ENCODE measurements at places on chromosomes 6 and 20. TPM values are rescaled to one million over a fixed set of nuclear protein-coding genes. Genes with fewer than 3 reads are reported as not detected.

The NCR2 gene
- total RNA-seq = not detected

DNA sequence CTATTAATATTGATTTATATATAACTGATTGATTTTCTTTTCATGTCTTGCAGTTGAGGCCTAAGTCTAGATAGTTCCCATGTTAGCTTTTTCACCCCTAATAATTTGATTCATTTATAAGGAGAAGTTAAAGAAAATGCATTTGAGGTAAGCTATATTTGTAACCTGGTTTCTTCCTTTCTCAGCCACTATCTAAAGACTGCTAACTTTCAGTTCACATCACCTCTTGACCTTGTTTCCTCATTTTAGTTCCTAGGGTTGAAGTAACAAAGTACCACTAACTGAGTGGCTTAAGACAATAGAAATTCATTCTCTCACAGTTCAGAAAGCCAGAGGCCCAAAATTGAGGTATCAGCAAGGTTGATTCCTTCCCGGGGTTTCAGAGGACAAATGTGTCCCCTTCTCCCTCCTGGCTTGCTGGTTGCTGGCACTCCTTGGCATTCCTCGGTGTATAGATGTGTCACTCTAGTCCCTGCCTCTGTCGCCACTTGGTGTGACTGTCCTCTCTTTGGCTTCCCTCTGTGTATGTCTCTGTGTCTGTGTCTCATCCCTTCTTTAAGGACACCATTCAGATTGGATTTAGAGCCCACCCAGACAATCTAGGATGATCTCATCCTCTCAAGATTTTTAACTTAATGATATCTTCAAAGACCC is 55.9 kb upstream of the C20orf144 start:
- H3K27me3 ChIP-seq = no peaks in the 10 kb centered on the region
- no peaks in the 10 kb centered on the region for H3K36me3 ChIP-seq
- H3K4me3 ChIP-seq = no peak overlapping the region
- H3K4me1 ChIP-seq = no peaks in the 10 kb centered on the region
- DNase-seq = no peak
- no peak overlapping the region for H3K27ac ChIP-seq

- H3K4me3 ChIP-seq = no peak overlapping the region
- H3K4me1 ChIP-seq = peaks cover 5% of the 10 kb centered on the region
- no peak for DNase-seq
- no peaks in the 10 kb centered on the region for H3K36me3 ChIP-seq
These were observed 70.8 kb upstream of the SLC22A23 start for GRCh38 chr6:3527651-3527977.

The DPPA5 gene
- total RNA-seq = not detected

The PTCRA gene
- total RNA-seq = not detected

DNA sequence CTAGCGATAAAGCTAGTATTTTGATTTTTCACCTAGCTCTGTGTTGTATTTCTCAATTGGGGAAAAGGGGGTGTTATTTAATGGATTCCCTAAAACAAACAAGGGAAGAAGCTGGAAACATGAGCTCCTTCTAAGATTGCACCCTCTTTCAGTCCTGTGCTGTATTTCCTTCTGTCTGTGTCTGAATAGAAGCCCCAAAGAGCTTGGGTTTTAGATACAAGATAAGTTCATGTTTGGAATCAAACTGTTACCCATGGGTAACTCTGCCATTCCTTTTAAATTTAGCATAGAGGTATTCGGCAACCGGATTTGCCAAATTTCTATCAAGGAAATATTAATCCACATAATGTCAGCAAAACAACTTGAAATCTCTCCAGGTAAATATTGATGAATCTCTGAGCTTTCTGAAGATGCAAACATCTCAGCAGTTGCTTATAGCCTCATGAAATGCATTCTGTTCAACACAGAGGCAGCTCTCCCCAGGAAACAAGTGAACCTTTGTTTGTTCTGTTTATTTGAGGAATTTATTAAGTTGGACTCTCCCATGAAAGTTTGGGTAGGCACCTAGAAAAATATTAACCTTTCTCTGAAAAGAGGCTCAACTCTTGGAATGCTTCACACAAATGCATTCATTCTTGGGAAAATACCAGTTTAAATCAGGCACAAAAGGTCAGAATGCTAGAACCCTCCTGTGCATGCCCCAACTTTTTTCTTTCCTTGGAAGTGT is 9.9 kb upstream of the SCGN start:
- H3K27ac ChIP-seq = no peak overlapping the region
- H3K4me1 ChIP-seq = no peaks in the 10 kb centered on the region
- DNase-seq = no peak
- no peaks in the 10 kb centered on the region for H3K36me3 ChIP-seq
- no peaks in the 10 kb centered on the region for H3K27me3 ChIP-seq
- H3K4me3 ChIP-seq = no peak overlapping the region

DNA sequence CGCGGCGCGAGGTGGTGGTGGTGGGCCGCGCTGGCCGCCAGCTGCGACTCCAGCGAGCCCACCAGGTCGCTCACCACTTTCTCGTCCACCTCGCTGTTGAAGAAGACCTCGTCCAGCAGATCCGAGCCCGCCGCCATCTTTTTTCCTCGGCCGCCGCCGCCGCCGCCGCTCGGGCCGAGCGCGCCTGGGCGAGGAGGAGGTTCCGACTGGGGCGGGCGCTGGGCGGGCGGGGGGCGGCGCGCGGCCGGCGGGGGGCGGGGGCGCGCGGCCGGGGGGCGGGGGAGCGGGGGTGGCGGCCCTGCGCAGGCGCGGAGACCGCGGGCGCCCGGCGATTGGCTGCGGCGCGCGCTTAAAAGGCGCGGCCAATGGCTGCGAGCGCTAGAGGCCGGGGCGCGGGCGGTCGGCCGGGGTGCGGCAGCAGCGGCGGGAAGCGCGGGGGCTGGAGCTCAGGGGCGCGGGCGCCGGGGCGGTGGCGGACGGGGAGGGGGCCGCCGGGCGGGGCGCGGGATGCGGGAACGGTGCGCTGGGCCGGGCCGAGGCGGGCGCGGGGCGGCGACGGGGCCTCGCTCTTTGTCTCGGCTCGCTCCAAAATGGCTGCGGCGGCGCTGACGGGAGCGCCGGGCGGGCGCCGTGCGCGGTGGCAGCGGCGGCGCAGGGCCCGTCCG is at the start of gene TAF4:
TSS of gene TAF4 (minus strand) at position 208 of the 665 bp plus-strand sequence. CDS start at position 137, 71 bp downstream.
- H3K4me3 ChIP-seq = peak within 1 kb of the TSS; percentile 90
- H3K4me1 ChIP-seq = no peaks in the 10 kb centered on the region
- peak; percentile 93 for DNase-seq
- no peaks in the 10 kb centered on the region for H3K27me3 ChIP-seq

GRCh38 chr20:23327617-23328333 is 22.8 kb upstream of the NXT1 start:
- no peak overlapping the region for H3K27ac ChIP-seq
- H3K36me3 ChIP-seq = no peaks in the 10 kb centered on the region
- no peaks in the 10 kb centered on the region for H3K4me1 ChIP-seq
- H3K27me3 ChIP-seq = no peaks in the 10 kb centered on the region

DNA sequence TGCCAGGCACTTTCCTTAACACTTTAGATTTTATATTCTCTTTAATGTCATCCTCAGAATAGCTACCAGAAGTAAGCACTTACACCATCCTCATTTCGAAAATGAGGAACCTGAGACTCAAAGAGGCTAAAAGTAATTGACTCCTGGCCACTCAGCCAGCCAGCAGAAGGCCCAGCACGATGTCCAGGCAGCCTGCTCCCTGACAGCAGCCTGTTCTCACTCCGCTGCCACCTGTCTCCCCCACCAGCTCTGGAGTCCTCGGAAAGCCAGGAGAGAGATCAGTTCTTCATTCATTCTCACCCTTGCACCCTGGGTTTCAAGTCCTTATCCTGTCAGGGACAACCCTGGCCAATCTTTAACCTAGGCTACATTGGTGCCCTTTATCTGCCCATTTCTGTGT is 174.0 kb downstream of the SASH1 start:
- no peak overlapping the region for H3K4me3 ChIP-seq
- peaks cover 2% of the 10 kb centered on the region for H3K4me1 ChIP-seq
- H3K27me3 ChIP-seq = no peaks in the 10 kb centered on the region
- H3K36me3 ChIP-seq = no peaks in the 10 kb centered on the region
- DNase-seq = no peak

The MTFR2 gene
- 0.60 TPM for total RNA-seq

DNA sequence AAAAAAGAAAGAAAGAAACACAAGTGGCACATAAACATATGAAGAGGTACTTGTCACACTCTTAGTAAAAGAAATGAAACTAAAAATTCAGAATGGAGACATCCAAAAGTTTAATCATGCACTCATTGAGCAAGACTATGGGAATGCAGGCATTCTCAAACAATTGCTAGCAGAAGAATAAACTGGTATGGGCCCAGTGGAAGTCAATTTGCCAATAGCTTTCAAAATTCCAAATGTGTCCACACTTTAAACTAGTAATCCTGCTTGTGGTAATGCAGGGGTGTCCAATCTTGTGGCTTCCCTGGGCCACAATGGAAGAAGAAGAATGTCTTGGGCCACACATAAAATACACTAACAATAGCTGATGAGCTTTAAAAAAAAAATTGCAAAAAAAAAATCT is 97.4 kb downstream of the EPB41L2 start:
- no peaks in the 10 kb centered on the region for H3K36me3 ChIP-seq
- H3K27me3 ChIP-seq = no peaks in the 10 kb centered on the region
- no peak overlapping the region for H3K4me3 ChIP-seq

- no peaks in the 10 kb centered on the region for H3K36me3 ChIP-seq
- peak; percentile 71 for DNase-seq
- H3K27ac ChIP-seq = no peak overlapping the region
- peak overlapping the region; percentile 33 for H3K4me3 ChIP-seq
These were observed 187.4 kb upstream of the PROKR2 start for GRCh38 chr20:5504061-5504739.

The SEMG1 gene
- not detected for total RNA-seq

- no peak overlapping the region for H3K4me3 ChIP-seq
- H3K27me3 ChIP-seq = no peaks in the 10 kb centered on the region
- peak; percentile 53 for DNase-seq
- H3K4me1 ChIP-seq = no peaks in the 10 kb centered on the region
- H3K36me3 ChIP-seq = peaks cover 3% of the 10 kb centered on the region
These were observed 154.5 kb upstream of the SCGN start for GRCh38 chr6:25497383-25498040.

The DOK5 gene
- 9.1 TPM for total RNA-seq

DNA sequence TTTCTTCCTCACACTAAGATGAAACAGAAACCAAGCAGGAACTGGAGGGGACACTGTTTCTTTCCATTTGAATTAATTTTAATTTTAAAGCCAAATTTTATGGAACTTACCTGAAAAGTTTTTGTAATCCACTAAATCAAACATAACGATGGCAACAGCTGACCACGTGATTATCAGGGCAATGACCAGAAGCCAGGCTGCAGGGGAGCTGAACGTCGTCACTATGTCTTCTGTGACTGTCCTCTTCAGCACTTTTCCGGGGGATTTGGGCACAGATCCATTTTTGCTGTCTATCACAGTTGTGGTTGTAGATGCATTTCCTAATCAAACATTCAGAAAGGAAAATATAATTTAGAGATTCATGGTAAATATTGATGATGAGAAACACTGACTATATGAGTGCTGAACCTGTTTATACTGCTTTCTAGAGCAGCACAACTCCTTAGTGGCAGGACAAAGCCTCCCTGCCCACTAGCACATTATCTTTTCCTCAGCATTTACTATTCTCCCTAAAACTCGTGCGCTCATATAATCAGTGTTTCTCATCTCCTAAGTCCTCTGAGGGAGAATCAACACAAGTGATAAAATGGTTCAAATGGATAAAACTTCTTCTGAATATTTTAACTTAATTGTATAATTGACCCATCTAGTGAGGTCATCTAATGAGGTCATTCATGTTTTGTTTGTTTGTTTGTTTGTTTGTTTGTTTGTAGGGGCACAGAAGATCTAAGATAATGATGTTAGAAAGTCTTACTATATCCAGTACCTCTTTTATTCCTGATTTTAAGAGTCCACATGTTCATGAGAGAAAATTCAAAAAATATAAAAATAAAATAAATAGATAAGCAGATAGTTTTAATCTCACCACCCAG is 65.7 kb downstream of the TRDN start:
- no peaks in the 10 kb centered on the region for H3K4me1 ChIP-seq
- DNase-seq = no peak
- H3K27me3 ChIP-seq = no peaks in the 10 kb centered on the region

The C20orf141 gene
- not detected for total RNA-seq

DNA sequence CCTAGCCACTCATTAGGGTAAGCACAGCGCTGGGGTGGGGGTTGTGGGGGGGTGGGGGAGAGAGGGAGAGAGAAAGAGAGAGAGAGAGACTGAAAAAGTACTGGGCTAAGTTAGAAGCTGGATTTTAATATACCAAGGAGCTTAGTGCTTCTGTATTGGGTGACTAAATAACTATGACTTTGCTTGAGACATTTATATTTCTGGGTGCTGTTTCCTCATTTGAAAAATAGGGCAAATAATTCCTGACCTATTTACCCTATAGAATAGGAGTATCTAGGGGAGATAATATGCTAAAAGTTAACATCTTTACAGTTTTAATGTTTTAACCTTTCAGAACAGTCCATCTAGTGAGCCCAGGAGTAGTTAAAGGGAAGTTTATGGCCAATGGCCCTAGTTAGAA is 7.7 kb downstream of the NKAIN2 start:
- H3K4me1 ChIP-seq = no peaks in the 10 kb centered on the region
- no peak for DNase-seq
- peaks cover 2% of the 10 kb centered on the region for H3K27me3 ChIP-seq
- H3K27ac ChIP-seq = no peak overlapping the region
- no peak overlapping the region for H3K4me3 ChIP-seq

DNA sequence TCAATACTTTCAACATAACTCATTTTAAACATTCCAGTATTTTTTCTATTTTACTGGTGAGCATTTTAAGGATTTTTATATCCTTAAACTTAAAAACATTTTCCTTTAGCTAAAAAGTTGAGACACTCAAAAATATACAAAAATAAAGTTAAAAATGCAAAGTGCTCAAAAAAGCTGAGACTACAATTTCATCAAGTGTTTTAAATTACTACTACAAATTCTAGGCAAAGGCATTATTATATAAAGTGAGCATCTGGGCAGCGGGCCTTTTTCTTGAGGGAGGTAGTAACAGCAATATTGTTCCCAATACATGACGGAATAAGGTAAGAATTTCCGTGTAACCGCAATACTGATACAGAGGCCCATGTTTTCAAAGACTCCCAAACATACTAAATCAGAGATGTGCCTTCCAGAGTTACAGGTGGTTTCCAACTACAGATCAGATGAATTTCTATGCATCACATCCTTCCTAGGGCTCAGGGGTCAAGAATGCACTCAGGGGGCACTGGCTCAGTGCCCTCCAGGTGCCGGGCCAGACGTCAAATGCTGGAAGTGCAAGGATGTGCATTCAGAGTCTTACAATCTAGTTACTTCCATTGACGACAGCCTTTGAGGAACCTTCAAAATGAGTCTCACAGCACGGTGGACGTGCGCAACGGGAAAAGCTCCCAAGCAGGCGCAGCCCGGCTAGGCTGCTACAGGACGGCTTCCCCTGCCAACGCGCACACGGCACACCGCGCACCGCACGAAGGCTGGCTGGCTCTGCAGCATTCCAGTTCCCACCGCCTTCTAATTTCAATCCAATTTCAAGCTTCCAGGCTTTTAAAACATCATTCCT is 1.7 kb downstream of the PHF10 start:
- peak overlapping the region; percentile 91 for H3K4me3 ChIP-seq
- H3K36me3 ChIP-seq = no peaks in the 10 kb centered on the region
- peak; percentile 74 for DNase-seq
- H3K27ac ChIP-seq = peak overlapping the region; percentile 94
- H3K27me3 ChIP-seq = no peaks in the 10 kb centered on the region
- no peaks in the 10 kb centered on the region for H3K4me1 ChIP-seq

The GTSF1L gene
- total RNA-seq = not detected

GRCh38 chr6:87729965-87730719 is 28.1 kb upstream of the AKIRIN2 start:
- no peaks in the 10 kb centered on the region for H3K27me3 ChIP-seq
- no peak for DNase-seq
- H3K27ac ChIP-seq = no peak overlapping the region
- H3K4me3 ChIP-seq = no peak overlapping the region
- no peaks in the 10 kb centered on the region for H3K4me1 ChIP-seq
- no peaks in the 10 kb centered on the region for H3K36me3 ChIP-seq

All from aorta (tissue), 5 donors.